ENCODE measurements at places on chromosomes 7 and 10.
A peak's percentile ranks its signal among the peaks of the same experiment; 100 is the strongest.

DNA sequence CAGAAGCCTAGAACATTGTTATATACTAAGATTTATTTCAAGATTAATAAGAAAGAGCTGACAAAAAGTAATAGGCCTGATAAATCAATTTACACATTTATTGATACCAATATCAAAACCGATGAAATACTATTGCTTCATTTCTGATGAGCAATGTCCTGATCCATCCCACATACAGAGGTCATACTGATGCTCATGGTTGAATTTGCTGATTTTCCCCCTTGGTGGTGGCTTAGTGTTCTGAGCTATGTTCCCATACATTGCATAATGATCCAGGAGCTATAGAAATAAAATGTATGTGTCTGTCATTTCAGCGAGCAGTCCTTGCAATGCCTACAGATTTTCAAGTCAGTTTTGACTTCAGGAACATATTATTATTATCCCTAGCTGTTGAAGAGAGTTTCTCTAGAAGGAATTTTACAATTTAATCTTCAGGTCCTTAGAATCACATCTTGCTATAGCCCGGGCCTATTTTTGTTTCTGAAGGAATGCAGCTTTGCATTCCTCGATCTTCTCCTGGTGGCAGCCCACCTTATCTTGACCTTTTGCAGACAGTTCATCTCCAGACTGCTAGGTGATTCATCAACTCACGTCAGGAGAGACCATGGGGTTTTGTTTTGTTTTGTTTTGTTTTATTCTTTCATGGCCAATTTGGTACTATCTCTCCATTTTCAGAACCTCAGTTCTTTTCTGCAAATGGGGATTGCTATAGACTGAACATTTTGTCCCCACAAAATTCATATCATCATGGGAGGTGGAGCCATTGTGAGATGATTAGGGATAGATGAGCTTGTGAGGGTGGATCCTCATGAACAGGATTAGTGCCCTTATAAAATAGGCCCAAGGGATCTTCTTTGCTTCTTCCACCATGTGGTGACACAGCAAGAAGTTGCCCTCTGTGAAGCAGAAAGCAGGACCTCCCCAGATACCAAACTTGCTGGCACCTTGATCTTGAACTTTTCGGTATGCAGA is 465.6 kb upstream of the IGFBP3 start:
- DNase-seq = no peak

GRCh38 chr10:71220689-71221540 is 8.5 kb downstream of the UNC5B start:
- DNase-seq = no peak

DNA sequence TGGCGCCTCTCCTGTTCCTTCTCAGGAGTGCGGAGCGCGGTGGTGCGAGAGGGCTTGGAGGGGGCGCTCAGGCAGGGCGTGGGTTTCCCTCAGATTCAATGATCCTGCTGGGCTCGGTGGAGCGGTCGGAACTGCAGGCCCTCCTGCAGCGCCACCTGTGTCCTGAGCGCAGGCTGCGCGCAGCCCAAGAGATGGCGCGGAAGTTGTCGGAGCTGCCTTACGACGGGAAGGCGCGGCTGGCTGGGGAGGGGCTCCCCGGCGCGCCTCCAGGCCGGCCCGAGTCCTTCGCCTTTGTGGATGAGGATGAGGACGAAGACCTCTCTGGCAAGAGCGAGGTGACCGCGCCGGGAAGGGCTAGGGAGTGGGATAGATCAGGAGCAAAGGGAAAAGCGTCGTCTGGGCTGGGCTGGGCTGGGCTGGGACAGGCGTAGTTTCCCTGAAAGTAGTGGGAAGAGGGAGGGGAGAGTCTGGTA is 17.0 kb downstream of the FAM131B start:
- peak; percentile 1 for DNase-seq

DNA sequence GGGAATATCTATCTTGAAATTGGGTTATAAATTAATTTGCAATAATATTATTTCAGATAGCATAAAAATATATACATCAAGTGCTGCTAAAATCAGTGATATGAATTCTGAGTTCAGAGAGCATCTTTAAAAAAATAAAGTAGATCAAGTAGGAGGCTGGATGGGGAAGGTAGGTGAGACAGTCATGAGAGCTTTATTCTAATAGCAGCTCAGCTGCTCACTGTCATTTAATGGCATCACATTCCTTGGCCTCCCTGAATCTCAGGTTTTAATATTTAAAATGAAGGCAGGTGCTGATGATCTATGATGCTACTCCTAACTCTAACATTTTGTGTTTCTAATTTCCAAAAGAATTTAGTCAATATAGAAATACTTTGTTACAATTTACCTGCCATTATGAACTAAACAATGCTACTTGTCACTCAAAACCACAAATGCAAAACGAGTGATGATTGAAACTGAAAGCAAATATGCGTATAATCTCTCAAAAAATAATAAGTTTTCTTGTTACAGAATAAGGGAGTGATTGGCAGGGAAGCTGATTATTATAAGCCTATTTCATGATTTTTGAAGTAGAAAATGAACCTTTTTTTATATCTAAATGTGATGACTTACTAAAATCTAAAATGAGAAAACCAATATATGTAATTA is 147.6 kb upstream of the CSTF2T start:
- DNase-seq = no peak

GRCh38 chr7:146736446-146737190 is 620.0 kb downstream of the CNTNAP2 start:
- DNase-seq = no peak

DNA sequence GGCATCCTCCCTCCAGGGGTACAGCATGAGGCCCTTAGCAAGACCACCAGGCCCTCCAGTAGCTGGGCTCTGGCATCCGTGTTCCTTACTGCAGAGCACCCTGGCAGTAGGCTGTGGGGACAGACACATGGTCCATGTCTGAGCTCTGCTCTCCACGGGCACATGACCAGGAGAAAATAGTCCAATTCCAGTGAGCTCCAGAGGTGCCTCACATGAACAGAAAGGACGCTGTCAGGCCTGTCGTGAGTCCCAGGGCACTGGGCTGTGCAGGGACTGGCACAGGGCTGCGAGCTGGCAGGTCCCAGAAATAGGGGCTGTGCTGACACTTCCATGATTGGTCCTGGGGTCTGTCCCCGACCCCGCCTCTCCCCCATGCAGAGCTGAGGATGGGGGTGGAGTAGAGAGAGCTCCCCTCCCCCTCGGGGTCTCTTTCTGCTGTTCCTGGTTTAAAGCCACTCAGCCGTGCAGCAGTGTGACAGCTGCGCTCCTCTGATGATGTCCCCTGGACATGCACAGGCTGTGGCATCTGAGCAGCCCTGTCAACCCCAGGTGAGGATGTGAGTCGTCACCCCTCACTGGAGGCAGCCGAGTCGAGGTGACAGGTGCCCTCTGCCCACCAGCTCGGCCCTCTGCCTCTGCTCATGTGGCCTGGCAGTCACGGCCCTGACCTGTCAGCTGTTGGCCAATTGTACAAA is 25.2 kb upstream of the ZNF488 start:
- DNase-seq = no peak

DNA sequence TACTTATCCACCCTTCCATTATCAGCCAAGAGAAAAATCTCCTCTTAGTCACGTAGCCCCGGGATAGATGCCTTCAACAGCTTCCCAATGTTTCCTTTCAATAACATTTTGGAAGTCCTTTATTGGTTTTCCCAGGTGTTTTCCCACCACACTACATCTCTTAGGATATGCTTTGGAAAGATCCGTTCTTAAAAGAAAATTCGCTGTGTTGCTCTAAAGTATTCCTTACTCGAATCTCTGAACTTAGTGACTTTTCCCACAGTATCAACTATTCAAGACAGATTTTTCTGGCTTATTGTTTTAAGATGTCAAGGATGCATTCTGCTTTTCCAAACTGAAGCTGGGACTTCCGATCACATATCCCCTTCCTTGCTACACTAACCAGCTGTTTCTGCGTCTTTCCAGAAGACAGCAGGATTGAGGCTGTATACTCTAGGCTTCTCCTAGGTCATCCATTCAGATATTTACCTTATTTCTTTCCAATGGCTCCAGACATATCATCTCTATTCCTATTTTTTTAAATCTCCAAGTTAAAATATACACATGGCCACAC is 36.5 kb upstream of the SVIL start:
- no peak for DNase-seq

- DNase-seq = no peak
These were observed 41.4 kb downstream of the AHCYL2 start for GRCh38 chr7:129266181-129266580.

- DNase-seq = no peak
These were observed 35.3 kb upstream of the ZRANB1 start for GRCh38 chr10:124906551-124907001.

DNA sequence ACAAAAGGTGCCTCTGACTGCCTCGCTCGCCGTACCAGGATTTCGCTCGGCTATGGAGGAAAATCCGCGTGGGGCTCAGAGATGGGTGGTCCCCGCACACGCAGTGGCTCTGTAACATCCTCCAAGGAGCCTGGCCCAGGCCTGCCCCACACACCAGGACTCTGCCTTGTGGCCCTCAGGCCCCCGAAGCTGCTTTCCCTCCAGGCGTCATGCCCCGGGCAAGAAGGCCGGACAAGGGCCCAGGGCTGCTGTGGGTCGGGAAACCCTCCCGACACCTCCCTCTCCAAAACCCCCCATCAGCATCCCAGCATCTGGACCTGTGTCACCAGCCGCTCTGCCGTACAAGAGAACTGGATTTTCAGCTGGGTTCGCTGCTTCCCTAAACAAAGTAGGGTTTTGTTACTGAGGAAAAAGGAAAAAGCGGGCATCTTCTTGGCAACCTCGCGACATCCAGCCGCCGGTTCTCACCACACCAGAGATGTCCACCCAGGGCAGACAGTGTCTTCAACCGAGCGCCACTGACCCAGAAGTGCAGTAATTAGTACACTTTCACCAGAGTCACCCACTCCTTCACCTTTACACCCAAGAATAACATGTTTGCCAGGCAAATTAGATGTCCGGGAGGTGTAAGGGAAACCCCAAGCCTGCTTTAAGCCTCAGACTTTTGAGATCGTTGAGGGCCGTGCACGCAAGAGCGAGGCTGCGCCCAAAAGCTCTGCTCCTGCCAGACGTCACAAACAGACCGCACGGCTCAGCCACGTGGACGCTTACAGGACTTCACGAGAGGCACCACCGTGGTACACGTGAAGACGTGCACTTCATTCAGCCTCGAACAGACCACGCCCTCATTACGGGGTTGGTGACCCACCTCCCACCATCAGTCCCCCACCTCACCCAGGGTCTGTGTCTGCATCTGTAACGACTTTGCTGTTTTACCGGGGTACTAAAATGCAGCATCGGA is 62.2 kb downstream of the DIP2C start:
- DNase-seq = no peak

DNA sequence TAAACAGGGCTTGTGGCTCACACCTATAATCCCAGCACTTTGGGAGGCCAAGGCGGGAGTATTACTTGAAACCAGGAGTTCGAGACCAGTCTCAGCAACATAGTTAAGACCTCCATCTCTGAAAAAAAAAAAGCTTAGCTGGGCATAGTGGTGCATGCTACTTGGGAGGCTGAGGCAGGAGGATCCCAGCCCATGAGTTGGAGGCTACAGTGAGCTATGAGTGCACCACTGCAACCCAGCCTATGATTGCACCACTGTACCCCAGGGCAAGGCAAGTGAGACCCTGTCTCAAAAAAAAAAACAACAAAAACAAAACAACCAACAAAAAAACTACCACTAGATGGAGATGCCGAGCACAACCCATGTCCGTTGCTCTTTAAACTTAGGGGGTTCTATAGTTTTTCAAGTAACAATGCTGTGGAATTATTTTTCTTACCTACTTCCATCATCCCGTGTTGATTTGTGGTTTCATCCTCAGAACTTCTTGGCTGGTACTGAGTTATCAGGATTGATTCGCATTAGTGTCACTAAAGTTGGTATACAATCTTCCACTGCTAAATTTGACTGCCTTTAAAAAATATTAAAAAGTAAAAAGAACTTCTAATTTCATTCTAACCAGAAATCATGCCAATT is 12.2 kb upstream of the REPIN1 start:
- DNase-seq = no peak

DNA sequence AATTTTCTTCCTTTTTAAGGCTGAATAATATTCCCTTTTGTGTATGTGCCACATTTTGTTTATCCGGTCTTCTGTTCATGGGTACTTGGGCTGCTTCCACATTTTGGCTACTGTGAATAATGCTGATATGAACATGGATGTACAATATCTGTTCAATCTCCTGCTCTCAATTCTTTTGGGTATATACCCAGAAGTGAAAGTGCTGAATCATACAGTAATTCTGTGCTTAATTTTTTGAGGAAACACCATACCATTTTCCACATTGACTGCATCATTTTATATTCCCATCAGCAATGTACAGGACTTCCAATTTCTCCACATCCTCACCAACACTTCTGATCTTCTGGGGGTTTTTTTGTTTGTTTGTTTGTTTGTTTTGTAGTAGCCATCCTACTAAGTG is 135.0 kb upstream of the INHBA start:
- DNase-seq = no peak

GRCh38 chr7:155305231-155305904 is 7.7 kb downstream of the INSIG1 start:
- no peak for DNase-seq

DNA sequence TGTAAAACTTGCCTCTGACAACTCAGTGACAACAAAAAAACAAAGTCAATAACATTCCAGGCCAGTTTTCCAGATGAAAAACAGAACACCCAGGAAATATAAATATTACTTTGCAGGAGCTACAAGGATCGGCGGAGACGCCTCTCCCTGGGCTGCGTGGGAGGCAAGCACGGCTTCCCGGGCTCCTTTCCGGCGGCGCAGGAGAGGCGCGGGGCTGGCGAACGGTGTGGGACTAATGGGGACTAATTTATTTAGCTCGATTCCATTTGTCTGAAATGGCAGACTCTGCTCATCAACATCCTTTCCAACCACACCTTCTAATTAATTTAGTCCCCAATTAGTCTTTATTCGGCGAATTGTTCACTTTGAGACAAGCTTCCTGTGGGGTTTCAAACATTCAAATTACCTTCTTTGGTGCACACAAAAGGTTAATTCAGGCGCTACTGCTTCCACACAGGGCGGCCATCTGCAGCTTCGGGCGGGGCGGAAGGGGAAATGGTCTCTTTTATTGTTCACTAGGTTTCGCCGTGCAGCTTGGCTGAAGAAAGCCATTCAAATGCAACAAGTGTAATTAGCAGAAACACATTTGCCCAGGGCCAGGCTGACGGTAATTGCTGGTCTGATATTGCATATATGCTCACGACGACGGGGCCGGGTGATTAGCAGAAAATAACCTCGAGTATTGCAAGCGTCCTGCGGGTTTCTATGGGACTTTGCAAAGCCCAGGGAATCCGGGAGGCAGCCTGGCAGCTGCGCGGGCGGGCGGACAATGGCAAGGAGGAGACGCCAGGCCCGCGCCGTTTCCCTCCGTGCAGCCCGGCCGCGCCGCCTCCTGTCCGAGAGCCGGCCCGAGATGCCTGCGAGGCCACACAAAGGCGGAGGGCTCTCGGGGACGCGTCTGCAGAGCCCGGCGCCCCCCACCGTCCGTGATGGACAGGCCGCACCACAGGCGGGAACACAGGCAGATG is 270.1 kb downstream of the PTPRN2 start:
- DNase-seq = no peak

GRCh38 chr10:60960913-60961312 is 16.9 kb upstream of the RHOBTB1 start:
- DNase-seq = no peak

- no peak for DNase-seq
These were observed 316.6 kb upstream of the ZNF32 start for GRCh38 chr10:43965033-43965917.

- DNase-seq = no peak
These were observed 103.6 kb downstream of the ELMO1 start for GRCh38 chr7:37344886-37345579.

- no peak for DNase-seq
These were observed 12.7 kb upstream of the SNX8 start for GRCh38 chr7:2326951-2327350.

All from NCI-H2171 (cell line).